NCI-H510A (cell line): ENCODE measurements at places on chromosomes 13 and 19.

GRCh38 chr19:32404933-32405430 is 588 bp upstream of the DPY19L3 start:
- no peak for DNase-seq

- no peak for DNase-seq
These were observed 21.5 kb upstream of the SIN3B start for GRCh38 chr19:16807549-16808284.

DNA sequence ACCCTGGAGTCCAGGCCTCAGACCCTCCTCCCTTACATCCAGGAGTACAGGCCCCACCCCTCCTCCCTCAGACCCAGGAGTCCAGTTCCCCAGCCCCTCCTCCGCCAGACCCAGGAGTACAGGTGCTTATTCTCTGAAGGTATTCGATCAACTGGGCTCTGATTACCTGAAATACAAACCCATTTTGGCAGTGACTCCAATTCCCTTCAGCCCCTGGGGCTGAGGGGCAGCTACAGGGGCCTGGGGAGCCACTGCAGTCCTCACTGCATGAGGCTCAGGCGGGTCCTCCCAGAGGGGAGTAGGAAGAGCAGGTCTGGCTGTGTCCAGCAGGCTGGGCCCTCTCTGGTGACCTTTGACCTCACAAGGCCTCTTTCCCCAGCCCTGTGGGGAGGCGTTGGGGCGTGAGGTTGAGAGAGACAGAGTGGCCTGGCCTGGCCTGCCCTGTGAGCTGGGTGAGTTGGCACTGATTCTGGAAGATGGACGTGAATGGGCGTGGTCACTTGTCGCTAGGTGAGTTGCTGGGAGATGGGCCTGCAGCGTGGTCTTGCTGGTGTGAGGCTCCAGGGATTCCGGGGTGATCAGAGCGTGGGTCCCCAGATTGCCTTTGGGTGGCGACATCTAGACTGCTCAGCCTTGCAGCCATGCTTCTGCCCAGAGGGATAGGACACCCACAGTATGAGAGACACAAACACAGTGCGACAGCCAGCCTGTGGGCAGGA is 3.1 kb downstream of the BCAT2 start:
- no peak for DNase-seq

DNA sequence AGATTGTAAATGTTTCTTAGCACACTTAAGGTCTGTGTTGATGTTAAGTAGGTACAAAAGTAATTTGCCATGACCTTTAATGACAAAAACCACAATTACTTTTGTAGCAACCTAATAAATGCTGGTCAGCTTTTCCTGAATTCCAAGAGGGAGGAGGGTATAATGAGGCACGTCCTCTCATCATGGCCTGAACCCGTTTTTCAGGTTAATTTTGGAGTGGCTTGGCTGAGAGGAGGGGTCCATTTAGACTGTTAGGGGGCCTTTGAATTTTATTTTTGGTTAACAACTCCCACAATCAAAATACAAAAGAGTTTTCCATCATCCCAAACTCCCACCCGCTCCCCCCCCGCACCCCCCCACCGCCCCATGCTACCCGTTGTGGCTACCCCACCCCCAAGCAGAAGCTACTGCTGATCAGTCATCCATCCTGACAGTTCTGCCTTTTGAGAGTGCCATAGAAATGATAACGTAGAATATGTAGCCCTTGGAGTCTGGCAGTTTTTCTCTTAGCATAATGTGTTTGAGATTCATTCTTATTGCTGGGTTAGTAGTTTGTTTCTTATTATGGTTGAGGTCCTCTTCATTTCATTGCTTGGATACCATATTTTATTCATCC is 14.4 kb upstream of the PLEKHF1 start:
- no peak for DNase-seq

- DNase-seq: no peak
These were observed 7.0 kb downstream of the HIF3A start for GRCh38 chr19:46303691-46304397.

- no peak for DNase-seq
These were observed 3.2 kb downstream of the SELENOW start for GRCh38 chr19:47781590-47782262.

DNA sequence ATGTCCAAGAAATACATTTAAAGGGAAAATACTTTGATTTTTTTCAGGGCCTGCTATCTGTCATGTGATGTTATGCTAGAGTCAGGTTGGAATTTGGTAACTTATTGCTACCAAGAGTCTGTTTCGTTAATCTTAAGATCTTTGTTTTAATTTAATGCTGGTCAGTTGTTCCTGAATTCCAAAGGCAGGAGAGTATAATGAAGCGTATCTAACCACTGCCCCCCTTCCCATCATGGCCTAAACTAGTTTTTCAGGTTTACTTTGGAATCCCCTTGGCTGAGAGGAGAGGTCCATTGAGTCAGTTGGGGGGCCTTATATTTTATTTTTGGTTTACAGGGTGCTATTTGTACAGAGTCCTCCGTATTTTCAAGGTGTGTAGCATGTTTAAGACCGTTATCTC is 116.3 kb upstream of the SLC7A1 start:
- no peak for DNase-seq

- DNase-seq: no peak
These were observed 3.5 kb downstream of the DPP9 start for GRCh38 chr19:4720037-4720700.

GRCh38 chr19:36915992-36916830 is at the start of the genes ZNF568 and ZNF829:
TSS of gene ZNF568 (plus strand) at chr19:36916332. CDS start at chr19:36922771, 6,439 bp downstream.
TSS of gene ZNF829 (minus strand) at chr19:36916291. CDS start at chr19:36915167, 1,124 bp downstream.
- peak; percentile 77 for DNase-seq

- DNase-seq: no peak
These were observed 729.9 kb downstream of the DACH1 start for GRCh38 chr13:71137101-71137500.

- DNase-seq: no peak
These were observed 2.1 kb downstream of the TEX30 start for GRCh38 chr13:102771298-102772041.

GRCh38 chr13:35727881-35728280 is 251.4 kb upstream of the MAB21L1 start:
- no peak for DNase-seq

DNA sequence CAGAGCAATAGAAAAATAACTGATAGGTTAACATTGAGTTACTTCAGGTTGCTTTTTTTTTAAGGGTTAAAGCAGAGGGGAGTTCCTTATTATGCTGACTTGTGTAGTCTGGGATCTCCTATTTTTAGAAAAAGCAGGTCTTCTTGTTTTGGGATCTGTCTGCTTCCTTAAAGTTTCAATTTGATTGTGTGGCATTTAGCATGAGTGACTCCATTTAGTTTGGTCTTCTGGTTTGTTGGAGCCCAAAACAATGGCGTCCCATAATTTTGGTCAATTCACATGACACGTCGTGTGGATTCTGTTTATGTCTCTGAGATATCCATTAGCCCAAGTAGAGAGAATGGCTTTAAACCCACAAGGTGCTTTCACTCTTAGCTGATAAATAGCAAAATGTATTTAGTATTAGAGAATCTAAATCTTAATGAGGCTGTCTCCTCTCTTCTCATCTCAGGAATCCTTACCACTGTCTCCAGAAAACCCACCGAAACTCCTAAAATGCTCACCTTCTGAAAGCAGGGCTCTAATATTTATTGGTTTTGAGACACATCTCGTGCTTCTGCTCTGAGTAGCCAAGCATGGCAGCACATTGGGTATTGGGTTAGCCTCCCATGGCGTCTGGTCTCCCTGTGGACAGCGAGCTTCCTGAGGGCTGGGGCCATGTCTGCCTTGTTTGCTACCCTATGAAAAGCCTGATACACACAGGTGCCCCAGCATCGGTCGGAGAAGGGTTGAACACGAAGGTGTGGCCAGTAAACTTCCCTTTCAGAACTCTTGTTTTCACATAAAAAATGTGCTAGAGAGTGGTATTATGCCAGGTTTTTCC is 67.2 kb upstream of the GPR183 start:
- no peak for DNase-seq

DNA sequence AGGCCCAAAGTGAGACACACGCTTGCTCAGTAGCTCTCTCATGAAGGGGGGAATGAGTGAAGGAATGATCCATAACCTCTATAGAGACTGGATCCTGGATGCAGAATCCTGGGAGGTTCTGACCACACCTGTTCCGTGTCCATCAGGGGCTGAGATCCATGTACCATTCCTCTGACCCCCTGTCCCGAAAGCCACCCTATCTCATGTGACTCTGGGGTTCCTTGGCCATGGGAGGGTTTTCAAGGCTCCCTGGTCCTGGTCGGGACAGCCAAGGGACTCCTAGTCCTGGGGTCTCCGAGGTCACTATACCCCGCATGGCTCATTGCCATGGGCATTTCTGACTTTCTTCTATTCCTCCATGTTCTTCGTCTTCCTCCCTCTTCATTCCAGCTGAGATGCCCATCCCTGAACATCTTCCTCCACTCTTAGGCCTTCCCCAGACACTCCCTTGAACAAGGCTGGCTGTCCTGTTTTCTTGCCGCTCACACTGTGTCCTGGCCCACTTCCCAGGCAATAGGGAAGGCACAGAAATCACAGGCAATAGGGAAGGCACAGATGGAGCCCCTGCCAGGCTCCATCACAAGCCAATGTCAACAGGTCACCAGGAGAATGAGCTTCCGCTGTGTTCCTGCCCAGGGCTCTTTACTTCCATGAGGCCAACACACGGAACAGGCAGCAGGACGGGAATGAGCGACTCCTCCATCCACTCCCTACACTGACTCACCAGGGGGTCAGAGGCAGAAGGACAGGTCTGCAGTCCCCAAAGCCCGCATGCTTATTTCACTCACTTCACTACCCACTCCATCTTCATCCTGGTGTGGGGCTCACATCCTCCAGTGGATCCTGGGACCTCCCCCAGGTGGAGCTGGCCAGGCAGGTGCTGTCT is 3.2 kb downstream of the CEACAM5 start:
- no peak for DNase-seq

- DNase-seq: peak; percentile 1
These were observed 77.6 kb upstream of the IPO5 start for GRCh38 chr13:97875911-97876310.

DNA sequence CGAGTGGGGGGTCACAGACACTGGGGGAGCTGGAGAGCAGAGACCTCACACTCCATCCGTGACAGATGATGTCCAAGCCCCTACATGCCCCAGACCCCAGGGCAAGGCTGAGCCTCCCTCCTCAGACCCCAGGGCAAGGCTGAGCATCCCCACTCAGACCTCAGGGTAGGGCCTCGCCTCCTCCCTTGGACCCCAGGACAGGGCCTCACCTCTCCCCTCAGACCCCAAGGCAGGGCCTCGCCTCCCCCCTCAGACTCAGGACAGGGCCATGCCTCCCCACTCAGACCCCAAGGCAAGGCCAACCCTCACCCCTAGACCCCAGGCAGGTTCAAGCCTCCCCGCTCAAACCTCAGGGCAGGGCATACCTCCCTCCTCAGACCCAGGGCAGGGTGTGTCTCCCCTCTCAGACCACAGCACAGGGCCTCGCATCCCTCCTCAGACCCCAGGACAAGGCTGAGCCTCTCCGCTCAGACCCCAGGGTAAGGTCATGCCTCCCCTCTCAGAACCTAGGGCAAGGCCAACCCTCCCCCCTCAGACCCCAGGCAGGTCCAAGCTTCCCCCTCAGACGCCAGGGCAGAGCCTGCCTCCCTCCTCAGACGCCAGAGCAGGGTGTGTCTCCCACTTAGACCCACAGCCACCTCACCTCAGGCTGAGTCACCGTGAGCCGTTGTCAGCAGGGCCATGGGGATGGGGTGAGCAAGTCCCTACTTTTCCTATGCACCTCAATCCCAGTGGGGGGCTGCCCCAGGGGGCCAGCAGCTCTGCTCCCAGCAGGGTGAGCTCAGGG is 1.7 kb upstream of the S1PR4 start:
- DNase-seq: no peak

GRCh38 chr19:28429356-28429755 is 783.6 kb downstream of the UQCRFS1 start:
- DNase-seq: no peak

DNA sequence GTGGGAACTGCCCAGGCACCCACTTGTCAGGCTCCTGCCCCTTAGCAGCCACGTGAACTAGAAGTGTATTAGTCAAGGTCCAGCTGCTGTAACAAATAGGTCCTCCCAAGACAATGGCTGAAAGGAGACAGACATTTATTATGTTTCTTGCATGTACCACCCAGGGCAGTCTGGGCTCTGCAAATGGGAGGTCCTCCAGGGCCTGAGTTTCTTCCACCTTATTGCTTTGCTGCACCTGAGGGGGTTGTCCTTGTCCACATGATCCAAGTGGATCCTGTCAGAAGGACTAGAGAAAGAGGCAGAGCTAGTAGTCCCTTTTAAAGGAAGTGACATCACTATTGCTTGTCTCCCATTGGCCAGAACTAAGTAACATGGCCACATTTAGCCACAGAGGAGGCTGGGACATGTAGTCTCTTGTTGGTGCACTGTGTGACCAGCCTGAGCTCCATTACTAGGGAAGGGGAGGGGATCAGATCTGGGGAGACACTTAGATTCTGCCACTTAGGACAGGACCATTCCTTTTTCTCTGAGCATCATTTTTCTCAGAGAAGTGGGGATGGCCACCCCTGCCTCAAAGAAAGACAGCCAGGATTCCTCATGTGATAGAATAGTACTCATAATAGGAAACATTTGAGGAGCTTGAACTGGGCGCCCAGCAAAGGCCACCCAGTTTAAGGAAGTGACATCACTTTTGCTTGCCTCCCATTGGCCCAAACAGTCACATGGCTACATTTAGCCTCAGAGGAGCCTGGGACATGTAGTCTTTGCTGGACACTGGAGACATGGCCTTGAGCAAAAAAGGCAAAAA is 15.1 kb downstream of the CC2D1A start:
- no peak for DNase-seq

- no peak for DNase-seq
These were observed 23.2 kb downstream of the ANKRD27 start for GRCh38 chr19:32651729-32652140.

DNA sequence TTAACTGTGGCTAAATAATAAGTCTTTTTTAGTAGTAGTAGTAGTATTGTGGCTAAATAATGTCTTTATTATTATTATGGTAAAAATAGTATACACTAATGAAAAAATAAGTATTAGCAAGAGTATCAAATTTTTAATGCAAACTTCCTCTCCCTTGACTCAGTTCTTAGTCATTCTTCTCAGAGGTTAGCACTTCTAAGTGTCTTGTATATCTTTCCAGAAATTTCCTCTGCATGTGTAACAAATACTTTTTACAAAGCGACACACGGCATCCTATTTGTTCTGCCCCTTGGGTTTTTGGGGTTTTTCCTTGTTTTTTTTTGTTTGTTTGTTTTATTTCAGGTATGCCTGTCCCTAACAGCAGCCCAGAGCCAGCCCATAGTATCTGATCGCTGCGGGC is 20.9 kb downstream of the SIN3B start:
- DNase-seq: no peak

DNA sequence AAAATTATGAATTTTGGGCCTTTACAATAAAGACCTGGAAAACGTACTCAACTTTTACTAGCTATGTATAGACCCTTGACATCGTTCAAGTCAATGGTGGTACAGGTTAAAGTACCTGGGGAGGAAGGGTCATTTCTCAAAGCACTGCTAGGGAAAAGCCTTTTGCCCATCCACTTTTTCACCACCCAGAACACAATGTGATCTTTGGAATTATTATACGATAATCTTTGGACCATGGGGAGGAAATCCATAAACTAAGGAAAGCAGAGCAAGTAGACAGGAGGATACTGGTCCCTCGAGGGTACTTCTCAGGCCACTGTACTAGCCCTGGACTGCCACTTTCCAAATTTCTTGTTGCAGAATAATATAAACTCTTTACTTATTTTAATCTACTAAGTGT is 39.5 kb downstream of the UBL3 start:
- no peak for DNase-seq
